Heart left ventricle (tissue), 16 donors: ENCODE measurements at places on chromosomes 2 and 18. TPM values are rescaled to one million over a fixed set of nuclear protein-coding genes. Genes with fewer than 3 reads are reported as not detected.

DNA sequence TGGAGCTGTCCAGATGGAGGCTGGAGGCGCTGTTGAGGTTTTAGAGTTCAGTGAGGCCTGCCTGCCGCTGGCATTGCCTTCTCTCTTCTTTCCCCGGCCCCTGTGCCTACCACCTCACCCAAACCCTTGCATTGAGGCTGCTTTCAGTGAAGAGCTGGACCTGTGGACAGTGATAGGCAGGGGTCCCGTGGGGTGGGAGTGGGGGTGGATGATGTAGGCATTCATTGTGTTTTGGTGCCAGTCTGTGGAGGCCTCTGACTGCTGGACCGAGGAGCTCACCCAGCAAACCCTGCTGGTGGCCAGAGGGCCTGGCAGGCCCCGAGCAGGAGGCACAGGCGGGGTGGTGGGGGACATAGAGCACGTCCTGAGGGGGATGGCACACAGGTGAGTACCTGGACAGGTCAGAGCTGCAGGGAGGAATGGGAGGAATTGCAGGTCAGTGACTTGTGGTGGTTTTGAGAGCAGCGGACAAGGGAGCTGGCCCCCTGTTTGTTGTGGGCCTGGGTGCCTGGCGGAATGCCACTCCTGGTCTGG is 35.6 kb downstream of the NGEF start:
- no peaks in the 10 kb centered on the region for H3K4me1 ChIP-seq
- peaks cover 7% of the 10 kb centered on the region for H3K27me3 ChIP-seq
- no peak overlapping the region for H3K4me3 ChIP-seq
- DNase-seq: no peak
- no peaks in the 10 kb centered on the region for H3K36me3 ChIP-seq
- H3K27ac ChIP-seq: no peak overlapping the region

Gene BCL2
- 9.1 TPM for total RNA-seq

Gene ARHGAP15
- total RNA-seq: 7.3 TPM

Gene ZNF804A
- 0.08 TPM for total RNA-seq

Gene LIMS4
- 2.9 TPM for total RNA-seq

Gene NAT8
- total RNA-seq: not detected
